ENCODE measurements at places on chromosomes 2 and 18. TPM values are rescaled to one million over a fixed set of nuclear protein-coding genes. Genes with fewer than 3 reads are reported as not detected.

Gene REL
- total RNA-seq = 23.3 TPM

DNA sequence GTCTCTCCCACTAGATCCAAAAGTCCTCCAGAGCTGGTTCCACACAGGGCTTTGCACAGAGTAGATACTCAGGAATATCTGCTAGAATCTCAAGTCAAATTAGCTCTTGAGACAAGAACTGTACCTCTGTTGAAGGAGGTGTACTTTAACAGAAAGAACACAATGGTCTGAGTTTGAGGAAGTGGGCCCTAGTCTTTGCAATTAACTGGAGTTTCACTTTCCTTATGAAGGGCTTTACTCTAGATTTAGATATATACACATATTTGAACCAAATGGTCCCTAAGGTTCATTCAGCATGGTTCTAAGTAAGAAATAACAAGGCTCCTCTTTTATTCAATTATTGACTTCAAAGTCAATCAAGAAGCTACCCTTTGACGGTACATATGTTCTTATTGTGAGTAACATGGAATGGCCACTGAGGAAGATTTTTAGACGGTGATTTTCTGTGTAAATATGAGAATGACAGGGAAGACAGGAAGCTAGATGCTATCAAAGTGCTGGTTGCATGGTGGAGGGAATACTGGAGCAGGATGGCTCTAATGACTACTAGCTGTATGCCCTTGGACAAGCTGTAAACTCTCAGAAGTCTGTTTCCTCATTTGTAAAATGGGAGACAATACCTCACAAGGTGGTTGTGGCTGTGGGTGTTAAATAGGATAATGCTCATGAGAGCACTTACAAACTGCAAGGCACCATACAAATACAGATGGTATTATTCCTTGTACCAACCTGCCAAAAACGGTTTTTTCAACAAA is 73.5 kb upstream of the SERTAD2 start:
- DNase-seq = no peak

GRCh38 chr2:126220331-126220730 is 435.6 kb upstream of the GYPC start:
- DNase-seq = no peak

GRCh38 chr2:105188343-105188742 is 53.2 kb upstream of the GPR45 start:
- no peak for DNase-seq

GRCh38 chr2:176412136-176412535 is 142.9 kb downstream of the MTX2 start:
- no peak for DNase-seq

- DNase-seq = no peak
Observed at GRCh38 chr18:27839141-27839540, 337.8 kb downstream of the CDH2 start.

GRCh38 chr2:112866128-112866835 is 29.7 kb upstream of the IL1B start:
- no peak for DNase-seq

- no peak for DNase-seq
Observed at GRCh38 chr2:241730671-241731293, 3.6 kb upstream of the D2HGDH start.

DNA sequence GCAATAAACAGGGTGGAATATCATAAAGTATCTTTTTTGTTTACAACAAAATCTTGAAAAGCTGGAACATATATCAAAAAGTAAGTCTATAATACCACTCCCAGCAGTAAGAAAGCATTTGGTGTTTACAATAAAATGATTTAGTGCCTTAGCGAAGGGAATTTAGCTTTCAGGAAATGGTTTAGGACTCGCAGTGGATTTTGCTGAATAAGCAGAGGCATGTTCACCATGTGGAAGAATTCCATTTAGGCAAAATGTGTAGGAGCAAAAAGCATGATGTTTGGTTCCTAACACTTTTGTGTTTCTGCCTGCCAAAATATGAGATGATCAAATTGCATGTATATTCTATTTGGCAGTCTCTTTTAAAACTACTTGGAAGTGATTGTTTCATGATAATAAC is 163.6 kb downstream of the AGPS start:
- DNase-seq = no peak

DNA sequence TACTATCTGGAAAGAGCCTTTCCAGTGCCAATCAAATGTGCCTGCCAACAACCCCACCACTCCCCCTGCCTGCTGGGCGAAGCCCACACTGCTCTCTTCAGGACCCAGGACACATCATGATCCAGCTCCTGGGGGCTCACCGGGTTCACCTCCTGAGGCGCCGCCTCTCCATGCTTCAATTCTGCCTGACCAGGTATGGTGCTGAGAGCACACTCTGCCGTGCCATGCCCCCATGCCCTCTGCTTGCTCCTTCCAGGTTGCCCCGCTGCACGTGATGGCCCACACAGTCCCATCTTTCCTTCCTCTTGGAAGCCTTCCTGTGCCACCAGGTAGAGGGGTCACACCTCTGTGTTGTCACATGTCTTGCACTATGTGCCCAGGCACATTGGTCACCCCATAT is 47.5 kb downstream of the ASB18 start:
- DNase-seq = no peak

Gene DOK6
- total RNA-seq = not detected

- DNase-seq = no peak
Observed at GRCh38 chr2:142533177-142533576, 344.3 kb upstream of the KYNU start.

- DNase-seq = no peak
Observed at GRCh38 chr2:143471550-143471949, 342.3 kb downstream of the ARHGAP15 start.

GRCh38 chr2:118013724-118014491 is at the start of gene CCDC93:
TSS of gene CCDC93 (minus strand) at chr2:118014070. CDS start at chr2:118013995, 75 bp downstream.
- DNase-seq = peak; percentile 90

Gene IL36B
- total RNA-seq = not detected

- DNase-seq = no peak
Observed at GRCh38 chr2:129180124-129180716, 799.2 kb upstream of the RAB6C start.
